ENCODE measurements at places on chromosomes 2 and 18.

GRCh38 chr18:70044632-70045031 is 97.0 kb upstream of the CD226 start:
- no peaks in the 10 kb centered on the region for H3K27me3 ChIP-seq
- H3K36me3 ChIP-seq: no peaks in the 10 kb centered on the region
- peaks cover 5% of the 10 kb centered on the region for H3K4me1 ChIP-seq
- no peak overlapping the region for H3K27ac ChIP-seq
- H3K4me3 ChIP-seq: no peak overlapping the region

- DNase-seq: peak; percentile 78
- H3K4me3 ChIP-seq: no peak overlapping the region
- H3K4me1 ChIP-seq: peaks cover 33% of the 10 kb centered on the region
- H3K36me3 ChIP-seq: no peaks in the 10 kb centered on the region
These were observed 127.9 kb downstream of the SH3RF3 start for GRCh38 chr2:109256921-109257320.

DNA sequence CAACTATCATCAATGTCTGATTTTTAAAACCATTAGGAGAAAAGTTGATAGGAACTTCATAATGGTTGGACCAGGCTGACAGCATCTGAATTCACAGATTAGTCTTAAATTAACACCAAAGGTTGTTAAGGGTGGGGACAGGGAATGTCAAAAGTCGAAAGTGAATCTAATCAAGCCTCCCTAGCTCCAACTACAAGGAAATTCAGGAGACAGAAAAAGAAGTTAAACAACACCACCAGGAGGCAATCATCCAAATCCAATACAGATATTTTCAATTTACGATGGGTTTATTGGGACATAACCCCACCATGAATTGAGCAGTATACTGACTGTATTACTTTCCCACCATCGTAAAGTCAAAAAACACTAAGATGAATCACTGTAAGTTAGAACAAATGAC is 32.8 kb downstream of the ATF2 start:
- no peak overlapping the region for H3K27ac ChIP-seq
- no peak overlapping the region for H3K4me3 ChIP-seq

DNA sequence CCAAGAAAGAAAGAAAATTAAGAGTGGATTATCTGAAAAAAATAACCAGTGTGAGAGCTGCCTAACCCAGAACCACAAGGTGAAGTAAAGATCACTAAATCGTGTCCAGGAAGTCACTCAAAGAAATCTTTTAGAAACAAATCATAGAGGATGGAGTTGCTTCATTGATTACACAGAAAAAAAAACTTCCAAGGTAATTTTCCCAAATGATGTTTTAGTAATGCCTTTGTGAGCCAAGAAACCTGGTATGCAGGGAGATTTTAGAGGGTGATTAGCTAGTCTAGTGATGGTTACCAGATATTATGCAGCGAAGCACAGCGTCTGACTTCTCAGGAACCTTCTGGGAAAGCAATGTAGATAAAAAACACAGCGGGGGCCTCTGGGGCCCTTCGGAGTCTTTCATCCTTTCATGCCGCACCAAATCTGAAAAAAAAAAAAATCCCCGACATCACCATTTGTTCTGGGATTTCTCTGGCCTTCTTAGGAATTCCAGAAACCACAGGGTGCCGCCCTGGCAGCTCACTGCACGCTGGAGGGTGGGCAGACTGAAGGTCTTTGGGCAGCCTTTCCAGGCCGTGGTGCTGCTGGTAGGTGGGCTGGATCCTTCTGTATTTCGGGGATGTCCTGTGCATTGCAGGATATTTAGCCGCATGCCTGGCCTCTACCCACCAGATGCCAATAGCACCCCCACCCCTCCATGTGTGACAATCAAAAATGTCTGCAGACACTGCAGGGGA is 17.3 kb downstream of the ALPK2 start:
- no peak overlapping the region for H3K4me3 ChIP-seq
- H3K27ac ChIP-seq: peak overlapping the region; percentile 48
- no peak for DNase-seq
- H3K36me3 ChIP-seq: no peaks in the 10 kb centered on the region
- no peaks in the 10 kb centered on the region for H3K27me3 ChIP-seq

GRCh38 chr2:183209395-183210028 is 85.3 kb downstream of the NUP35 start:
- no peaks in the 10 kb centered on the region for H3K4me1 ChIP-seq
- no peak for DNase-seq
- no peak overlapping the region for H3K27ac ChIP-seq
- no peaks in the 10 kb centered on the region for H3K27me3 ChIP-seq
- H3K4me3 ChIP-seq: no peak overlapping the region

GRCh38 chr2:111685342-111685741 is 198.7 kb downstream of the ANAPC1 start:
- no peaks in the 10 kb centered on the region for H3K27me3 ChIP-seq
- no peaks in the 10 kb centered on the region for H3K36me3 ChIP-seq
- no peak for DNase-seq

GRCh38 chr2:60468382-60469085 is 84.9 kb downstream of the BCL11A start:
- H3K36me3 ChIP-seq: no peaks in the 10 kb centered on the region
- no peak overlapping the region for H3K27ac ChIP-seq
- H3K4me1 ChIP-seq: no peaks in the 10 kb centered on the region
- DNase-seq: no peak
- H3K4me3 ChIP-seq: no peak overlapping the region
- H3K27me3 ChIP-seq: no peaks in the 10 kb centered on the region

DNA sequence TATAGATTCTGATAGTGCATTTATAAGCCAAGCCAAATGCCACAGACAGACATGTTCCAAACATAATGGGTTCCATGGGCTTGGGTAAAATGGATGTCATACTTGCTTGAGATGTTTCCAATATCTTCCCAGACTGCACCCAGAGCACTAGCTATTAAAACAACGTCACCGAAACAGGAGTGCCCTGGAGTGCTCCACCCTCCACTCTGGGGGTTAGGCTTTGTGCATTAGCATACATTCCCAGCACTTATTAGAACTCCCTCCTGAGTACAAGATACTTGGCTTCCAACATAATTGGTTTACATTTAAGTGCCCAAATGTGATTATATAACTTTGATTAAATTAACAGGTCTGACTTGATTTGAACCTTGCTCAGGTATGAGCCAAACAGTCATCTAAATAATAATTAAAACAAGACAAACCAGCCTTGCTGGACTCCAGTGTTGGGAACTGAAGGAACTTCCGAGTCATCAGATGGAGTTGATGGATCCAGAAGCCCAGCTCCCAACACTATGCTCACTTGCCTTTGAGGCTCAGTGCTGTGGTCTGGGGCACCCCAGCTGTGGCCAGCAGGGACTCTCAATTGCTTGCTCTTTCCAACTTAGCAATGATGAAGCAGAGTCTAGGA is 60.5 kb upstream of the LGALSL start:
- H3K27me3 ChIP-seq: no peaks in the 10 kb centered on the region
- H3K27ac ChIP-seq: no peak overlapping the region
- H3K4me1 ChIP-seq: no peaks in the 10 kb centered on the region
- DNase-seq: no peak
- no peak overlapping the region for H3K4me3 ChIP-seq
- no peaks in the 10 kb centered on the region for H3K36me3 ChIP-seq

DNA sequence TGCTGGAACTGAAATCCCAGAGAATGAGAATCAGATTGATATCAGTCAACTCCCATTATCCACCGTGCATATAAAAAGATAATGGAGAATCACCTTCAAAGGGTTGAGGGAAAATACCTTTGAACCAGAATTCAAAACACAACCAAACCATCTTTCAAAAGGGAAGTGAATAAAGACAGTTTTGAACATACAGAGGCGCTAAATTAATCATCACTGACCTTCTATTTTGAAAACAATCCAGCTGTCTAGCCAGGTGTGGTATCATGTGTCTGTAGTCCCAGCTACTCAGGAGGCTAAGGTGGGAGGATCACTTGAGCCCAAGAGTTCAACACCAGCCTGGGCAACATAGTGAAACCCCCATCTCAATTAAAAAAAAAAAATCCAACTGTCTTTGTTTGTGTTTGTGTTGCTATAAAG is 63.6 kb downstream of the TRABD2A start:
- no peak for DNase-seq
- H3K36me3 ChIP-seq: no peaks in the 10 kb centered on the region
- H3K4me1 ChIP-seq: no peaks in the 10 kb centered on the region
- H3K27ac ChIP-seq: no peak overlapping the region
- no peak overlapping the region for H3K4me3 ChIP-seq

DNA sequence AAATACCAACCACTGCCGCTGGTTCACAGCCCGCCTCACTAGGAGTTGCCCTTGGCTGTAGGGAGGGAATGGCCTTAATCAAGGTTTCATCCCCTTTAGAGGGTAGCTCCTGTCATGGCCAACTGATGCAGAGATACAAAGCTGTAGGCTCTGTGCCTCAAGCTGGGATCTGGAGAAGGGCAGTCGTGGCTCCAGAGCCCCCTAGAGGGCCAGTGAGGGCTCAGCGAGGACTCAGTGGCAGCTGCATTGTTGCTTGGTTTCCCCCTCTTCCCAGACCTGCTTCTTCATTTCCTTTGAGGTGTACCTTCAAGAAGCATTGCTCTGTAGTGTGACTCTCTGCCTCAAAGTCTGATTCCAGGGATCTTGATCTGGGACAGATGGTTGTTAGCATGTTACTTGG is 302.1 kb downstream of the LPIN1 start:
- no peaks in the 10 kb centered on the region for H3K36me3 ChIP-seq
- H3K4me1 ChIP-seq: no peaks in the 10 kb centered on the region
- H3K27ac ChIP-seq: no peak overlapping the region
- no peak for DNase-seq
- no peak overlapping the region for H3K4me3 ChIP-seq

GRCh38 chr18:44392933-44393332 is 287.8 kb upstream of the SETBP1 start:
- no peaks in the 10 kb centered on the region for H3K4me1 ChIP-seq
- H3K27ac ChIP-seq: no peak overlapping the region
- no peaks in the 10 kb centered on the region for H3K36me3 ChIP-seq
- H3K27me3 ChIP-seq: no peaks in the 10 kb centered on the region

DNA sequence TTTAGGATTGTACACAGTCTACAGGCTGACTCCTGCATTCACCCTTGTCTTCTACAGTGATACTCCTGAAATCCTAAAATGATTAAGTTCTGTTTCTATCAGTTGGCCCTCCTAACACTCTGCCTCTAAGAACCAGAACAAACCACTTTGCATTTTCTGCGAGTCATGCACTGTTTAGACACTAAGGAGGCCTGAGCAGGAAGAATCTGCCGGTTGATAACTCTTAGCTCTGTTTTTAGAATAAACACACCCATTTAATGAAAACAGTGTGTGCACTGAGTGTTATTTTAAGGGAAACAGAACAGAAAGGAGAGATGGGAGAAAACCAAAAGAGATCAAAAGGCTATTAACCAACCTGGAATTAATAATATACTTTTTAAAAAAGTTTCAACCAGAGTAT is 22.9 kb upstream of the SSB start:
- no peaks in the 10 kb centered on the region for H3K36me3 ChIP-seq
- DNase-seq: no peak
- H3K27me3 ChIP-seq: no peaks in the 10 kb centered on the region
- H3K27ac ChIP-seq: no peak overlapping the region
- H3K4me1 ChIP-seq: no peaks in the 10 kb centered on the region
- H3K4me3 ChIP-seq: no peak overlapping the region

GRCh38 chr2:67667054-67667908 is 270.1 kb downstream of the ETAA1 start:
- H3K27ac ChIP-seq: peak overlapping the region; percentile 79
- no peaks in the 10 kb centered on the region for H3K36me3 ChIP-seq
- H3K27me3 ChIP-seq: no peaks in the 10 kb centered on the region
- H3K4me1 ChIP-seq: peaks cover 40% of the 10 kb centered on the region
- DNase-seq: no peak

GRCh38 chr2:64123740-64124139 is 20.5 kb downstream of the PELI1 start:
- peaks cover 6% of the 10 kb centered on the region for H3K4me1 ChIP-seq
- H3K36me3 ChIP-seq: no peaks in the 10 kb centered on the region
- DNase-seq: no peak
- H3K4me3 ChIP-seq: no peak overlapping the region
- H3K27me3 ChIP-seq: no peaks in the 10 kb centered on the region

DNA sequence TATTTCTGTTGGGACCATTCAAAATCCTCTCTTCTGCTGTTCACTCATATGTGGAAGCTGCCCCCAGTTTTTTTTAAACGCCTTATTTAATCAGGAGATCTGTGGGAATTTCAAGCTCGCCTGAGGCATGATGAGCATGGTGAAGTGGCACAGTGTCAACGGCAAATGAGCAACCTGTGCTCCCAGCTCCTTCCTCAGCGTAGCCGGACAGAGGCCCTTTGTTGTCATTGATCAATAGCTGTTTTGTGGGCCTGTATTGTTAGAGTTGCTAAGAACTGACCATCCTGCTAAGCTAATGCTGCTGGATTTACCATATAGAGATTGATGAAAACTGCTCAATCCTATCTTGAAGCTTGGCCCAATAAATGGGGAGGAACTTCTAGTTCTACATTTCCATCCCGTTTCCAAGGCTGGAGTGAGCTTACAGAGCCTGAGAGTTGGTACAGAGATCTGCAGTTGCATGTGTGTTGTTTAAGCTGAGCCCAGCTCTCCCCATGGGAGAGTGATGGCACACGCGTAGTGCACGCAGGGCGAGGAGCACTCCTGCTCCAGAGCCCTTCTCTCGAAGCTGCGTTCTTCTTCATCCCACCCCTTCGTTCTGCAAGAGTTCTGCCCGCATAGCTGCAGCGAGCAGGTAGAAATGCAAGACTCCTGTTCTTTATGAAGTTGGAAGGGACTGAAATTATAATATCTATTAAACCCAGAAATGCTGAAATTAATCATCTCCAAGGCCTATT is 108.8 kb downstream of the RTN4 start:
- H3K27ac ChIP-seq: no peak overlapping the region
- DNase-seq: no peak
- H3K27me3 ChIP-seq: no peaks in the 10 kb centered on the region
- peaks cover 11% of the 10 kb centered on the region for H3K4me1 ChIP-seq

GRCh38 chr18:47274961-47275360 is 23.5 kb upstream of the SKOR2 start:
- no peak for DNase-seq
- no peaks in the 10 kb centered on the region for H3K4me1 ChIP-seq
- no peaks in the 10 kb centered on the region for H3K36me3 ChIP-seq
- H3K27ac ChIP-seq: no peak overlapping the region
- H3K27me3 ChIP-seq: peaks cover 2% of the 10 kb centered on the region

DNA sequence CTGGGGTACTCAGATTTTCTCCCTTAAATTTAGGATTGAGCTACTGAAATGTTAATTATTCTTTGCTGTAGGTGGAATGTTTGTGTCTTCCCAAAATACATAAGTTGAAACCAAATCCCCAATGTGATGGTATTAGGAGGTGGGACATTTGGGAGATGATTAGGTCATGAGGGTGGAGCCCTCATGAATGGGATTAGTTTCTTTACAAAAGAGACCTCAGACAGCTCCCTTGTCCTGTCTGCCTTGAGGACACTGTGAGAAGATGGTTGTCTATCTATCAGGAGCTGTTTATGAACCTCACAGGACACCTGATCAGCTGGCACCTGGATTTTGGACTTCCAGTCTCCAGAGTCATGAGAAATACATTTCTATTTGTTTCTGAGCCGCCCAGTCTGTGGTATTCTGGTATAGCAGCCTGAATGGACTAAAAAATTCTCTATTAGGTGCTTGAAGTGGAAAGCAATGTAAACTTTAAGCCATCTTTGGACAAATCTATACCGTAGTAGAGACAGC is 99.2 kb upstream of the UXS1 start:
- H3K4me3 ChIP-seq: no peak overlapping the region
- no peaks in the 10 kb centered on the region for H3K4me1 ChIP-seq
- no peak for DNase-seq
- no peak overlapping the region for H3K27ac ChIP-seq
- H3K27me3 ChIP-seq: no peaks in the 10 kb centered on the region

- no peak overlapping the region for H3K4me3 ChIP-seq
- no peak for DNase-seq
- no peaks in the 10 kb centered on the region for H3K4me1 ChIP-seq
- H3K36me3 ChIP-seq: no peaks in the 10 kb centered on the region
- H3K27ac ChIP-seq: no peak overlapping the region
These were observed 50.6 kb downstream of the TANC1 start for GRCh38 chr2:159019021-159019420.

GRCh38 chr2:118661179-118661578 is 186.3 kb downstream of the EN1 start:
- H3K27ac ChIP-seq: no peak overlapping the region
- H3K27me3 ChIP-seq: no peaks in the 10 kb centered on the region

All from psoas muscle (tissue), 8 donors.